Cortex of kidney (tissue), 1 donor: ENCODE measurements at places on chromosomes 4 and X.

DNA sequence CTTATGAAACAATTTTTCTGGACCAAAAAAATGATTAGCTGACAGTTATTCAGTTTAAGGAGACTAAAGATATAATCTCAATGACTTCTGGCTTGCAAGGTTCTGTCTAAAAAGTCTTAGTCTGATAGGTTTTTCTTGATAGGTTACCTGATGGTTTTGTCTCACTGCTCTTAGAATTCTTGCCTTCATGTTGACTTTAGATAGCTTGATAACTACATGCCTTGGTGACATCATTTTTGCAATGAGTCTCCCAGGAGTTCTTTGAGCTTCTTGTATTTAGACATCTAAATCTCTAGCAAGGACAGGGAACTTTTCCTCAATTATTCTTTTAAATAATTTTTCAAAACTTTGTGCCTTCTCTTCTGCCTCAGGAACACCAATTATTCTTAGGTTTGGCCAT is 1965.3 kb downstream of the ARAP2 start:
- DNase-seq, result no peak

GRCh38 chr4:150828159-150828558 is 186.9 kb downstream of the LRBA start:
- DNase-seq, result no peak

DNA sequence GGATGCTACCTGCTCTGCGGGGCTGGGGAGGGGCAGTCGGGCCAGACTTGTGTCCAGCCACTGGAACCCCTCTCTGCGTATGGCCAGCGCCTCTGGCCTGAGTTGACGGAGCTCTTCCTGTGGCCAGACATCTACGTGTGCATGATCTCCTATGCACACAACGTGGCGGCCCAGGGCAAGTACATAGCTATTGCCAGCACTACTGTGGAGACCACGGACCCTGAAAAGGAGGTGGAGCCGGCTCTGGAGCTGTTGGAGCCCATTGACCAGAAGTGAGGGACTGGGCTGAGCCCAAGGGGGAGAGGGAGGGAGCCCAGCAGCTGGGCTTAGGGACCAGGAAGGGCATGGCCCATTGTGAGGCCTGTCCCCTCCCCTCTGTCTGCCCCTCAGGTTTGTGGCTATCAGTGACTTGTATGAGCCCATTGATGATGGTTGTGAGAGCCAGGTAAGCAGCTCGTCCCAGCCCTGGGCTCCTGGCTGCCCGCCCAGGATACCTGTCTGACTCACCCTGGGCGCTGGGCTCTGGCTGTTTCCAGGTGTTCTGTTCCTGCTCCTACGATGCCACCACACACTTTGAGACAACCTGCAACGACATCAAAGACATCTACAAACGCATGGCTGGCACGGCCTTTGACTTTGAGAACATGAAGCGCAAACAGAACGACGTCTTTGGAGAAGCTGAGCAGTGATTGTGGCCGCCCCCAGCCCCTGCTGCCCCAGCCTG is 1.8 kb upstream of the FAM50A start:
- no peak for DNase-seq

- no peak for DNase-seq
Measured at GRCh38 chr4:120291541-120291940, 224.9 kb upstream of the MAD2L1 start.

GRCh38 chrX:96453139-96453538 is 231.5 kb upstream of the DIAPH2 start:
- no peak for DNase-seq

DNA sequence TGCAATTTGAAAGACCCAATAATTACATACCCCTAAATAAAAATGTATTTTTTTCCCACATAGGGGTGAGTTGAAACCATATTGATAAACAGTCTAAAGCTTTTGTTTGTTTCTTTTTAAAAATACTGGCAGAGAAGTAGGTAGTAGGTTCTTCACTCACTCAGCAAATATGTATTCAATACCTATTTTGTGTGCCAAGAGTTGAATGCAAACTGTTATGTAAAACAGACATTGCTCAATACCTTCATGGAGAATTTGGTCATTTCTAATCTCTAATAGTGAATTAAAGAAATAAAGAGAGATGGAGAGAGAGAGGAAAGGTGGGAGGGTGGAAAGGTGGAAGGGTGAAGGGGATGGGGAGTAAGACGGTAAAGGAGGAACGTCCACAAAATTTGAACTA is 589.9 kb upstream of the GNPDA2 start:
- no peak for DNase-seq
